ENCODE measurements at places on chromosomes 12 and 14.

GRCh38 chr14:103108749-103109207, 14.3 kb downstream of the EXOC3L4 start:
- no peak for DNase-seq

- no peak for DNase-seq
Measured at GRCh38 chr12:124194893-124195566, 99.9 kb upstream of the RFLNA start.

DNA sequence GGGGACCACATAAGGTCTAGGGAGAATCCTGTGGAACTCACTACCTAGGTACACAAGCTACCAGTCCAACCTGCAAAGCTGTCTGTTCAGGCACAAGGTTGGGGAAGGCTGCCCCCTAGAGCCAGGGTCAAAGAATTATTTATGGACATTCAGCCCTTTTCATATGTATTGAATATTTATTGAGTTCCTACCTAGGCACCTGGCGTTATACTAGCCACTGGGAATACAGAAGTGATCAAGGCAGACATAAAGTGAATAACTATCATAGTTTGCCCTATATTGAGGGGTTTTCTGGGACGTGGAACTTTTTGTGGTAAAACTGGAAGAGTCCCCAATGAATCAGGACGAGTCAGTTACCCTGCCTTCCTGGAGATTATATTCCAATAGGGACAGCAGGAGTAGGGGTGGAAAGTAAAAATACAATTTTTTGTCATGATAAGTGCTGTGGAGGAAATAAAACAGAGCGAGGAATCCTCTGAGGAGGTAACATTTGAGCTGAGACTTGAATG, 5.8 kb upstream of the SLC48A1 start:
- peak; percentile 39 for DNase-seq

DNA sequence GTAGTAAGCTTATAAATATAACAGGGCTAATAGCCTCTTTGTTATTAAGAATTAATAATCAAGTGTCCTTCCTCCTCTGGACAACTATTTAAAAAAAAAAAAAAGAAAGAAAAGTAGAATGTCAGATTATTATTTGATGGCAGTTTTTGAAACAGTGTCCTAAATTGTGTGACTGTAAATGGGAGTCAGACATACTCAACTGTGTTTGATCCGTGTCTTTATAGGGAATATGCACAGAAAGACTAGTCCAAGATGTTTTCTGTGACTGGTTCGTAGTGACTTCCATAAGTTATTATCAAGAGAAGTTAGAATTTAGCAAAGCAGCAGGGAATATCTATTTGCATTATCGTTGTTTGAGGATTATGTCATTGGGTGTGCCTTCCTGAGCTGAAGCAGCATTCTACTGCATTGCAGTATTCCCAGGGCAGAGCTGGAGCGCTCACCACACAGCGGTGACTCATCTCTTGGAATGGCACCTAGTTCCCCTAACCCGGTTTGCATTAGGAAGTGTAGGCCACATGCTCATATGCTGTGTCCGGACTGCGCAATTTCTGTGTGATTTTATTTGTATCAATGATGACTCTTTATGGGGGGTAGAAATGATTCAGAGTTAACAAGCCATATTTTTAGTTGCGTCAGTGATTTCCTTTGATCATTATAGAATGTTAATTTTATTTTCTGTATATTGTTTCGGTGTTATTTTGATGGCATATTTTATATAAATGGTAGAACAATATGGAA, 7.9 kb downstream of the DYNC1H1 start:
- DNase-seq = no peak

- DNase-seq = no peak
Measured at GRCh38 chr12:11238275-11238674, 31.2 kb downstream of the PRB3 start.

All from stimulated activated CD4-positive, alpha-beta T cell treated with anti-CD3 and anti-CD28 coated beads, Interleukin-15, amount 100 ng/mL, for 1 hour (primary cell).